Activated CD8-positive, alpha-beta T cell treated with anti-CD3 and anti-CD28 coated beads for 36 hours (primary cell): ENCODE measurements at places on chromosomes 4 and X. TPM values are rescaled to one million over a fixed set of nuclear protein-coding genes. Genes with fewer than 3 reads are reported as not detected.

GRCh38 chrX:69027181-69028005, 137.9 kb downstream of the PJA1 start:
- H3K4me3 ChIP-seq: no peak overlapping the region
- H3K27ac ChIP-seq: no peak overlapping the region
- no peak for DNase-seq
- H3K36me3 ChIP-seq: no peaks in the 10 kb centered on the region

DNA sequence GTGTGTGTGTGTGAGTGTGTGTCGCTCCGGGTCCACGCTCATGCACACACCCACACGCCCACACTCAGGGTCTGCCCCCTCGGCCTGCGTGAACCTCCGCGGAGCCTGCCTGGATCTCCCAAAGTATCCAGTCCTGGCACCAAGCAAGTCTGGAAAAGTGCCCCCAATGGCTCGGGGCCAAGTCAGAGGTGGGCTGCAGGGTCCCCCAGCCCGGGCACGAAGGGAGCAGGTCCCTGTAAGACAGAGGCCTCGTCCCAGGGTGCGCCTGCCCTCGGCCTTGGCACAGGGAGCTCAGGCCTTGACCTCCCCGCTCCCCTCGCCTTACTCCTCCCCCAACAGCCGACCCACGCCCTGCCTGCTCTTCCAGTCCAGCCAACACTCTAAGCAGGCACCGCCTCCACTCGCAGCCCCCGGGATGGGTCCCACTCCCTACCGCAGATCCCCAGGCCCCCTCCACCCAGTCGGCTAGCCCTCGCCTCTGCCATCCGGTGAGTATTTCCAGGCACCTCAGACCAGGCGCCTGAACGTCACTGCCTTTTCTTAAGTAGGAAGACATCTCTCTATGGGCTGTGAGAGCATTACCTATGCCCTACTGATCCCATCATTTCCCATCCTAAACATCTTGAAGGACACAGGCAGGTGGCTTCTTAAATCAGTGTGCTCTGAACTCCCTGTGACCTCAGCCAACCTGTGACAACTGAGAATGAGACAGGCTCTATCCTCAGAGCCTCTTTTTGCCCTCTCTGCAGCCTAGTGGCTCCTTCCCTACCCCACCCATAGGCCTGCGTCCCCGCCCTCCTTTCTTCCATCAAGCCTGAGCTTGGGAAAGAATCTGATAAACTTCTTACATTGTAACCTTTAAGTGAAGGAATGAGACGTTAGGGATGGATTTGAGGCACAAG, 704 bp downstream of the FAM114A1 start:
- H3K27ac ChIP-seq: no peak overlapping the region
- peak overlapping the region; percentile 47 for H3K4me3 ChIP-seq
- H3K4me1 ChIP-seq: peaks cover 13% of the 10 kb centered on the region
- peaks cover 20% of the 10 kb centered on the region for H3K27me3 ChIP-seq
- no peak for DNase-seq

GRCh38 chr4:815464-816146, 10.3 kb downstream of the CPLX1 start:
- H3K4me1 ChIP-seq: no peaks in the 10 kb centered on the region
- no peak overlapping the region for H3K27ac ChIP-seq
- no peak overlapping the region for H3K4me3 ChIP-seq
- DNase-seq: no peak
- H3K36me3 ChIP-seq: no peaks in the 10 kb centered on the region

Gene ZCCHC12
- not detected for total RNA-seq

- no peak overlapping the region for H3K4me3 ChIP-seq
- H3K27ac ChIP-seq: no peak overlapping the region
- no peaks in the 10 kb centered on the region for H3K36me3 ChIP-seq
- H3K27me3 ChIP-seq: no peaks in the 10 kb centered on the region
Measured at GRCh38 chr4:123363729-123364128, 32.9 kb upstream of the SPRY1 start.
